ENCODE measurements at places on chromosomes 1 and 21.

DNA sequence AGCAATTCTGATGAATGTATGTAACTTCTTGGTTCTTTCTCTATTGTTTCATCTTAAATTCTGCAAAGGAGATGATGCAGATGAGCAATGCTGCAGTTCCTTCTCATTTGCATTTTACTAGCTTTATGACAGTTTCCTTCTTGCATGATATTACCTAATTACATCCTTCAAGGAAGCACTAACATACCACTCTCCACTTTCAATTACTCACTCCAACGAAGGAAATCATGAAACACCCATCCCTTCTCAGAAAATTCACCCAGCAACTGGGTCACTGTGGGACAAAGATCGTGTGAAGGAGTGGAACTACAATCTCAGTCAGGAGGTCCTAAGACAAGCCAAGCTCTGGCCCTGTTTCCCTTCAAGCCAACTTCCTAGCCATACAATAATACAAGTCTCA is 142.3 kb downstream of the CHD1L start:
- no peak for DNase-seq

DNA sequence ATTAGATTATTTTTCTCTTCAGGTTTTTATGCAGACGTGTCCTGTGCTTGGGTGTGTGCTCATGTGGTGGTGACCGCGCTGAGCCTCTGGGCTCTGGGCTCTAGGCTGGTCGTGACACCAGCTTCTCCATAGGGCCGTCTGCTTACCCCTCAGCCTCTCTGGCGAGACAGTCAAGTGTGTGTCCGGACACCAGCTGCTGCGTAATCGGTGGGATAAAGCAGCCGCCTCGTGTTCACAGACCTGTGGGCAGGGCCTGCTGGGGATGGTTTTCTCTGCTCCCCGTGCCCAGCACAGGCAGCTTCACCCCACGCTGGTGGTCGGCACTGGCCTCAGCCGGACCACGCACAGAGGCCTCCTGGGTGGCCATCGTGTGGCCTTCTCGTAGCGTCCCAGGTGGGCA is 33.6 kb upstream of the DIP2A start:
- no peak for DNase-seq

GRCh38 chr1:187383366-187383765 is 554.6 kb downstream of the PLA2G4A start:
- DNase-seq: no peak

DNA sequence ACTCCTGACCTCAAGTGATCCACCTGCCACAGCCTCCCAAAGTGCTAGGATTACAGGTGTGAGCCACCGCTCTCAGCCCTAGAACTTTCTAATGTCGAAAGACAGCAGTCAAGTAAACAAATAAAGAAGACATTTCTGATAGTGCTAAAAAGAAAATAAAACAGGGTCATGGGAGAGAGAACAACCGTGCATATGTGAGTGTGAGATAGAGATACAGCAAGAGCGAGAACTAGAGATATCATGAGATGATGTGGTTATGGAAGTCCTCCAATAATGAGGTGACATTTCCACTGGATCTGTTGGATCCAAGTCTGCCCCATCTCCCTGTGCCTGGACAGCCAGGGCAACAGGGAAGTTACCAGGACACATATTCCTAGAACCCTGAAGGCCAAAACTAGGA is 4.6 kb upstream of the TENT5B start:
- no peak for DNase-seq

DNA sequence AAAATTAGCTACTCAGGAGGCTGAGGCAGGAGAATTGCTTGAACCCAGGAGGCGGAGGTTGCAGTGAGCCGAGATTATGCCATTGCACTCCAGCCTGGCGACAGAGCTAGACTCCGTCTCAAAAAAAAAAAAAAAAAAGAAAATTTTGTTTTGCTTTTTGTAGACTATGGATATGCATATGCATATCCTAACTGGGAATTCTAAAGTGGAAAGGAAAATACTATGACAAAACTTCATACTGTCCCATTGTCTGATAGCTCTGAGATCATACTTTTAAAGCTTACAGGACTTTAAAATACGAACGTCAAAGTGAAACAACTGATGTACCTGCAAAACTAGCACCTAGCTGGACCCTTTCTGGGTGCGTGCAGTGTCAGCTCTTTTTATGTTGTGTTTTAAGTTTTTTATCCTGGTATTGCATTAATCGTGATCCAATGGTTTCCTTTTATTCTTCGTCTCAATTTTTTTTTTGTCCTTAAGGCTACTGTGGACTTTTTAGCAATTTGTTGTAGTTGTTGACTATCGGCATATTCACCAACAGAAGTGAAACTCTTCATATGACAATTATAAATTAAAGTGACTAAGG is 19.2 kb downstream of the SPRTN start:
- DNase-seq: no peak

GRCh38 chr1:51976846-51977602 is 13.5 kb downstream of the RAB3B start:
- DNase-seq: peak; percentile 81

DNA sequence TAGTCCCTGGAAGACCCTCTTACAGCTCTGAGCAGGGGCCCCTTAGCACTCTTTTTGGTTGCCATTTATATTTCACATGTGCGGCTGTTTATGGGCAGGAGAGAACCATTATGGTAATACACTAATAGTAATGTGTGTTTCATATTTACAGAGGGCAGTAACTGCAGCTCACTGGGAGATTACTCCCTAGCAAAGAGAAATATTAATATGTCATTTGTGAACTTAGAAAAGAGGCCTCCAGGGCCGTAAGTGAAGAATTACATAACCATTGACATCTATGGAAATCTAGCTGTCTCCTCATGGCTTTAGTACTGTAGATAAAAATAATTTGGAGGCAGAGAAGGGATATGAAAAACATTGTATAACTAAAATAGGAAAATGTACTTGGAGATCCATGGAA is 23.4 kb upstream of the RGS16 start:
- no peak for DNase-seq

- no peak for DNase-seq
Observed at GRCh38 chr1:168964478-168964877, 142.0 kb upstream of the ATP1B1 start.

DNA sequence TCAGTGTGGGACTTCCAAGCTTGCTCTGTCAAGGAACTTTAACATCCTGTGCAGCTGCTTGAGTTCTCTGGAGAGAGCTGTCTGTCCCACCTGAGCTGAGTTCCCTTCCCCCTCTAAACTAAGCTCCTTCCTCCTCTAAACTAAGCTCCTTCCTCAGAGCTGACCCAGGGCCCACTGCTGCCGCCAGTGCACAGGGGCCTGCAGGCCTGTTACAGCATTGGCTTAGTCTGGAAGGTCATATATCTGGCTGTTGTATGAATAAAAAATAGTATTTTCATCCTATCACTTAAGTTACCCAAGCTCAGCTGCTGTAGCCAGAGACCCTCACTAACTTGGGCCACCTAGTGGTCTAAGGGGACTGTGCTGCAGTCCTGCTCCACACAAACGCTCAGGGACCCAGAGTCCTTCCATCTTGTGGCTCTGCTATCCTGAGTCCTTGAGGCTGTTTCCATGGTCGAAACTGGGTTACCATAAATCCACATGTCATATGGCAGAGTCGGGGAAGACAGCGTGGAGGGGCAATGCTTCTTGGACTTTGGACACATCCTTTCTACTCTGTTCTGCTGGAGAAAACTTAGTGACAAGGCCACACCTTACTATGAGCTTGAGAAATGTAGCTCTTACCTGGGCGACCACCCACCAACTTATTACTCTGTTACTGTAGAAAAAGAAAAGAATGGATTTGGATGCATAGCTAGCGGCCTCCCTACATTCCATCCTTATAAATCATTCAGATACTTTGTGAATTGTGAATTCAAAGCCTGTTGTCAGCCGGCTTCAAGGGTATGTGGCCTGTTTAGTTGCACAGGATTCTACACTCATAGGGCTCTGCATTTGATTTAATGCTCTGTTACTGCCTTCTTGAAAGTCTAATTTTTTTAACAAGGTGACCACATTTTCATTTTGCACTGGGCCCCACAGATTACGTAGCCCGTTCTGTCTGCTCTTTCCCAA is 71.4 kb upstream of the GCLM start:
- DNase-seq: no peak

DNA sequence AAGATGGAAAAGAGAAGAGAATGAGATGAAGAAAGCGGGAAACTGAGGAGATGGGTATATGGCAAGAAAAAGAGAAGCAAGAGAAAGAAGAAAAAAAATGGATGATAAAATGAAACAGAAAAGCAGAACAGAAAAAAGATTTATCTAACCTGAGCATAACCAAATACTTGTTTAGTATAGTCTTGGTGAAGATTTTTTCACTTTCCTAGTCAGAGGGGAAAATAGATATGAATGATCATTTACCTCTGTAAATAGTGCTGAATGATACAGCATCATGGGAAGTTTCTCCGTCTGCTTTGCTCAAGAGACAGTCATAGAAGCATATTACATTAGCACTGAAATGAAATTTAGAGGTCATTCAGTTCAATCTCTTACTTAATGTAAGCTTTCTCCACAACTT is 36.1 kb upstream of the PLPPR4 start:
- DNase-seq: no peak

GRCh38 chr1:166089804-166090203 is 77.0 kb downstream of the FAM78B start:
- no peak for DNase-seq

- no peak for DNase-seq
Observed at GRCh38 chr1:25662061-25662460, 45.5 kb downstream of the MAN1C1 start.

GRCh38 chr1:182680408-182680807 is 4.0 kb downstream of the RGS8 start:
- DNase-seq: no peak

DNA sequence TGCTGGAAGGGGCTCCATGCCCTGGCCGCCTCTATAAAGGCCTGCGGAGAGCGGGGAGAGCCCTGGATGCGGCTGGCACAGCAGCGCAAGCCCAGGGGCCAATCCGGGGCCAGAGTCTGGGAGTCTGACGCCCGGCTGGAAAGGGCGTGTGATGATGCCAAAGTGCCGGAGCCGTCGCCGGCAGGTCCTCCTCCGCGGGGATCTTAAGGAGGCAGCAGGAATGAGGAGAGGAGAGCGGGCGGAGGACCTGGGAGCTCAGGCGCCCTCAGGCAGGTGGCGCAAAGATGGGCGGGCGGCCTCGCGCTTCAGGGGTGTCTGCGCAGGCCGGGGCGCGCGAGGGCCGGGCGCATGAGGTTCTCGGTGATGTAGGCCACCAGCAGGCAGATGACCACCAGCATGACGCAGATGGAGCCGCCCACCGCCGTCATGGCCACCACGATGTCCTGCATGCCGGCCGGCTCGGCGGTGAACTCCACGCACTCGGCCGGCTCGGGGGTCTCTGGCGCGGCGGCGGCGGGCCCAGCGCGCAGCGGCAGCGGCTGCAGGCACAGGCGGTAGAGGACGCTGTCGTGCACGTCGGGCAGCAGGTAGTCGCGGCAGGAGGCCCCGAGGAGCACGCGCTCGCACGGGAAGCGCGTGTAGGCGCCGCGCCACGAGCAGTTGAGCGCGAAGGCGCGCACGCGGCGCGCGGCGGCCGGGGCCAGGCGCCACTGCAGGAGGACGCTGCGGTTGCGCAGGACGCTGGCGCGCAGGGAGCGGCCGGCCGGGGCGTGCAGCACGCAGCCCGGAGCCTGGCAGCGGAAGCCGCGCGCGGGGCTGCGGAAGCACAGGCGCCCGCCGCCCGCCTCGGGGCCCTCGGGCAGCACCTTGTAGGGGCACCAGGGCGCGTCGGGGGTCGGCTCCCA is 653 bp downstream of the FNDC10 start:
- no peak for DNase-seq

- no peak for DNase-seq
Observed at GRCh38 chr1:102837551-102837950, 270.8 kb downstream of the COL11A1 start.

GRCh38 chr1:83760226-83761021 is 238.5 kb downstream of the TTLL7 start:
- no peak for DNase-seq

DNA sequence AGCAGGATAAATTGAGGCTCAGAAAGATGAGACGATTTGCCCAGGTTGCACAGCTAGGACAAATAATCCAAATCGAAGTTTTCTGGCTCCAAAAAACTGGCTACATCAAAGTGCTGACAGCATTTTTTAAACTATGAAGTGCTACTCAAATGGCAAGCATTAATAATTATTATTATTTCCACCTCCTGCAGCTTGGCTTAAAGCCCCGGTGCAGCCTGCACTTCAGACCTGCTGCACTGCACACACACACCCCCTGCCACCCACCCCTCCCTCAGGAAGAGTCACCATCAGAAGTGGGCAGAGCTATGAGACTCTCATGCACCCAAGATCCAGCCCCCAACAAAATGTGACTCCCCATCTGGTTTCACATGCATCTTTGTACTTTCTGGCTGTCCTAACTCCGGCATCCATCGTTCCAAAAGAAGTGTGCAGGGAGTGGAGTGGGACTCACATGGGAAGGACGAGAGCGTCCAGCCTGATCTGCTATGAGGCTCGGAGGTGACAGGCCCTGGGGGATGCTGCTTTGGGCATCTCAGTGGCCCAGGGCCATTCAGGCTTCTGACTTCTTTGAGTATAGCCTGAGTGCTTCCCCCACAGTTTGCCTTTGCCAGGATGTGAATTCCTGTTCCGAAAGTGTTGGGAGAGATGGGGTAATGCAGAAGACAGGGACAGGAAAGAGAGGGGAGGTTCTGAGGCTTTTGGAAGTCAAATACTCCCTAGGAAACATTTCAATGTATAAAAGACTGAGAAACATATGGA is 65.0 kb upstream of the FAM20B start:
- DNase-seq: no peak

- DNase-seq: no peak
Observed at GRCh38 chr1:234983564-234984238, 144.9 kb downstream of the TOMM20 start.

DNA sequence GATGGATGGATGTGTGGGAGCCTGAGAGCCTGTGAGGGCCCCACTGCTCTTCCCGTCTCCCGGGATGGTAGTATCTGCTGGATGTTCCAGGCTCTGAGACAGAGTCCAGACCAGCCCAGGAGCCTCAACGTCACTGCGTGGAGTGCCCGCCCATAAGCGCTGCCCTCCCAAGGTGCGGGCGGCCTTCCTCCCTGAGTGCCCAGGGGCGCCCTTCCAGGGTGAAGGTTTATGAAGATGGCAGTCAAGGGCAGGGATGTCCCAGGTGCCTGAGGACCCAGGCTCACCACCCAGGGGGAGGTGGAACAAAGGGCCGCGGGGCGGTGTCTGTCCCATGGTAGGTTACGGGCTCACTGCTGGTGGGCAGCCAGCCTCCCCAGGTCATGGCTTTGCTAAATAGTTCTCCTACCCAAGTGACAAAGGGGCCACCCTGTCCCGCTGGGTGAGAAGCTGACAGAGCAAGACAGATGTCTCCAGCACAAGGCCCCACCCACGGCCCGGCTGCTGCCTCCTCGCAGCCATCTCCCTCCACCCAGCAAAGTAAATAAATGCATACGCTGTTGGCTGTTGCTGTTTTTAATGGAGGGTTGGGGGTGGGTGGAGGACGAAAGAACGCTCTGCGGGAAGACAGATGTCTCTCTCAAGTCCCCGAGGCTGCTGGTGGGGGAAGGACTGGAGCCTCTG is 9.0 kb upstream of the GPR153 start:
- peak; percentile 1 for DNase-seq

- peak; percentile 45 for DNase-seq
Observed at GRCh38 chr21:38897532-38898421, 92.0 kb downstream of the ETS2 start.

GRCh38 chr1:175641633-175642032 is 101.8 kb downstream of the TNR start:
- DNase-seq: no peak
